ENCODE measurements at places on chromosomes 16 and 17.

GRCh38 chr17:17121162-17121561, 78.9 kb downstream of the MPRIP start:
- H3K36me3 ChIP-seq, result no peaks in the 10 kb centered on the region
- no peak overlapping the region for H3K4me3 ChIP-seq
- peak overlapping the region; percentile 37 for H3K27ac ChIP-seq
- no peaks in the 10 kb centered on the region for H3K27me3 ChIP-seq
- peaks cover 72% of the 10 kb centered on the region for H3K4me1 ChIP-seq

- DNase-seq, result no peak
- peaks cover 19% of the 10 kb centered on the region for H3K4me1 ChIP-seq
- no peaks in the 10 kb centered on the region for H3K27me3 ChIP-seq
- H3K36me3 ChIP-seq, result no peaks in the 10 kb centered on the region
Observed at GRCh38 chr16:56192635-56192945, 1.3 kb downstream of the GNAO1 start.

DNA sequence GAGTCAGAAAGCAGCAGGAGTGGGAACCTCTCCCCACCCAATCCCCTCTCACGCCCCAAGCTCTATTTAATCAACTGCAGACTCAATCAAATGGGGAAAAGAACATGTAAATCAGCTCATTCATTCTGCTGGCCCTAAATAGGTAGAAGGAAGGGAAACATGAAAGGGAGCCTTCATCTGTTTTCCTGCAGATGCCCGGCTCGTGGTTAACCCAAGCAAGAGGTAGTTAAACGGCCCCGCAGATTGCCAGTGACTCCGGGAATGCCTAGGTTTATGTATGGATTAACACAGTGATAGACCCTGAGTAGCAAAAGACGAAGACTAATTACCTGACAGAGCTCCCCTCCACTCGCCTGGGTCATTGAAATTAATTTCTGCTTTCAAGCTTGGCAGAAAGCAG, 542.0 kb downstream of the WWOX start:
- no peak for DNase-seq
- H3K36me3 ChIP-seq, result no peaks in the 10 kb centered on the region

DNA sequence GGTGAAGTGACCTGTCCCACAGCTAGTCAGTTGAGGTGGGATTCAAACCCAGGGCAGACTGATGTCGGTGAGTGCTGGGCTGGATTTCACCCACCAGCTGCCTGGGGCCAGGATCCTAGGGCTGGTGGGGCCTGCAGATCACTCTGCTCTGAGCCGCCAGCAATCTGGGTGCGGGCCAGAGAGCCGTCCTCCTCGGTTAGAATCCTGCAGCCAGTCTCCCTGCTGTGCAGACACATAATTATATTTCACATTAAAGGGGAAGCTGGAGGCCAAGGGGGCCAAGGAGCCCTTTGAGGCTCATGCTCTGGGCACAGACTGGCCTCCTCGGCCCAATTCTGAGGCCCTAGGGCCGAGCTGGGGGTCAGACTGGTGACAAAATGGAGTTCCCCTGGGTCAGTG, 996 bp upstream of the KCNJ12 start:
- H3K27ac ChIP-seq, result no peak overlapping the region
- DNase-seq, result no peak
- H3K4me3 ChIP-seq, result no peak overlapping the region
- H3K36me3 ChIP-seq, result no peaks in the 10 kb centered on the region
- H3K4me1 ChIP-seq, result peaks cover 24% of the 10 kb centered on the region

GRCh38 chr17:56424543-56425044, 168.9 kb upstream of the NOG start:
- DNase-seq, result no peak
- H3K4me3 ChIP-seq, result no peak overlapping the region
- no peaks in the 10 kb centered on the region for H3K4me1 ChIP-seq
- no peak overlapping the region for H3K27ac ChIP-seq
- H3K27me3 ChIP-seq, result no peaks in the 10 kb centered on the region

DNA sequence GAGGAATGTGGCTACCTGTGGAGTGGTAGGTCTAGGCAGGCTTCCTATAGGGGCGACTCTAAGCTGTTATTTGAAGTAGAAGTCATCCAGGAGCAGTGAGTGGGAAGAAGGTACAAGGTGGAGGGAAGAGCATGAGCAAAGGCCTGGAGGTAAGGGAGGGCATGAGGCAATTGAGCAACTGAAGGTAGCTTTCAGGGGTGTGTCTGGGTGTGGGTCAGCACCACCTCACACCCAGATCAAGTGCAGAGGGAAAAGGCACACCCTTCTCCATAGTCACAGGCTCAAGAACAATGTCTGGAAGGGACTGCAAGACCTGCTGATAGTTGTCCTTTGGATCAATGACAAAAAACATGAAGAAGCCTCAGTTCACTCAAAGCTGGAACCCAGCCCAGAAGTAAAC, 46.5 kb upstream of the IRX6 start:
- no peak overlapping the region for H3K4me3 ChIP-seq
- DNase-seq, result no peak
- H3K36me3 ChIP-seq, result no peaks in the 10 kb centered on the region
- no peak overlapping the region for H3K27ac ChIP-seq

DNA sequence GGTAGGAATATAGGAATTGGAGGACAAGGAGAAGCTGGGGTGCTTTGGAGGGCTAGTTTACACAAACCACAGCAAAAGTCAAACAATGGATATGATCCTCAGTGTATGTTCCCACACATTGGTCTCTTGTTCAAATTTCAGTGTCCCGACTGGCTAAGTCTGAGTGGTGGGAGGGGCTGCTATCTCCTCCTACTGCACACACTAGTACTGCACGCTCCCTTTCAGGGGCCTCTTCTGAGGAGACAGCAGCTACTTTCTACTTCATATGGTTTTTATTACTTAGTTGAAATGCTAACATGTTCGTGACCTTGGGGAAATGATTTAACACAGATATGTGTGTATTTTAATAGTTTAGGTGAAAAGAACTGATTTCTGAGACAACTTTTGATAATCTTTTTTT, 18.8 kb upstream of the KRT10 start:
- no peak for DNase-seq
- no peak overlapping the region for H3K27ac ChIP-seq
- H3K4me3 ChIP-seq, result no peak overlapping the region
- H3K36me3 ChIP-seq, result no peaks in the 10 kb centered on the region

Data from upper lobe of left lung (tissue), 6 donors.